Right renal pelvis (tissue), 4 donors: ENCODE measurements at places on chromosomes 7 and 10. TPM values are rescaled to one million over a fixed set of nuclear protein-coding genes. Genes with fewer than 3 reads are reported as not detected.

DNA sequence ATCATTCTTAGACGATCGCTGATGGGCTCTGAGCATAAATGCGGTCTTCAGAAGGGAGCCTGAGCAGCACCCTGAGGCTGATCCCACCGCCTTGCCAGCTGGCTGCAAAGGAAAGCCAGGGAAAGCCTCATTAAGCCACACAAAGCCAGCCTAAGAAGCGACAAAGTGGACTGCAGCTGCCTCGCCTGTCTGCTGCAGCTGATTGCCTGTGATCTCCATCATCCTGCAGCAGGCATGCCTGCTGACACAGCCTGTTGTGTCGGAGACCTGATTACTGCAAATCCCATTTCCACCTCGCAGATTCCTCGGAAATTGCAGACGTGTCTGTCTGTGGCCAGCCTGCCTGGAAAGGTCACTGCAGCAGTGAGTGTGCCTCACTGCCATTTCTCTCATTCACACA, 1087.0 kb upstream of the AUTS2 start:
- no peak for DNase-seq

GRCh38 chr10:58278962-58279307, 10.0 kb downstream of the CISD1 start:
- DNase-seq, result no peak

GRCh38 chr10:5944389-5945189, 32.8 kb downstream of the IL15RA start:
- DNase-seq, result peak; percentile 87

GRCh38 chr7:8938044-8938805, 504.8 kb downstream of the NXPH1 start:
- DNase-seq, result no peak

The DNAJC30 gene
- polyA plus RNA-seq, result 11.7 TPM

DNA sequence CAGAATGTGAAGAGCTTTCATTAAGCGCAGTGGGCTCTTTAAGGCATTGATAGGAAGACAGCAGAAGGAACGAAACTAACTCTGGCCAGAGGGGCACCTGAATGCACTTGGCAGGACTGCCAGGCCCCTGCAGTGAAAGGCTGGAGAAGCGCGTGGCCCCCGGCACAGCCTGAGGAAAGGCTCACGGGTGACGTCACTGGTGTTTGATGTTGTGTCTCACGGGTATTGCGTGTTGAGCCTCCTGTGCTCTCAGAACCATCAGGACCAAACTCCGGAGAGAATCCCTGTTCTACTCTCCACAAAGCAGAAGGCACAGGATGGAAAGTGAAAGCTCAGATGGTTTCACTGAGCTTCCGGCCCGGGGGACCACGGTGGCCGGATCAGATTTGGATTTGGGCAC, 515.8 kb upstream of the FOXK1 start:
- DNase-seq, result no peak

The CHN2 gene
- polyA plus RNA-seq, result 20.8 TPM

DNA sequence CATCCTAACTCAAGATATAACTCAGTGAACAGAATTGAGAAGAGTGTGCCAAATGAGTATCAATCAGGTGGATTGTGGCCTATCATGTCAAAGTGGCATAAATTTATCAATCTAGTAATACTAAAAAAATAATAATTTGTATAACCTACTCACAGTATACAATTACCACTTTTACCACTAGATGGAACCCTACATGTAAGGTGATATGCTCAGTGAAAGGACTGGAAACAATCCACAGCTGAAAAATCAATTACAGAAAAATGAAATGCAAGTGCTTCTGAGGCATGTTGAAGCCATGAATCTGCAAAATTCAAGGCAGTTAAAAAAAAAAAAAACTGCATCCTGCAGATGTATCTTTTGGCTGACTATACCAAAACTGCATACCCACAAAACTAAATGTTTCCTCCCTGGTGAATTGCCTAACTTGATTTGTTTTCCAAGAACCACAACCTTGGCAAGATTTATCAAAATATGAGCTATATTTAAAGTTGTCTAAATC, 13.9 kb downstream of the ARHGAP19 start:
- peak; percentile 51 for DNase-seq

DNA sequence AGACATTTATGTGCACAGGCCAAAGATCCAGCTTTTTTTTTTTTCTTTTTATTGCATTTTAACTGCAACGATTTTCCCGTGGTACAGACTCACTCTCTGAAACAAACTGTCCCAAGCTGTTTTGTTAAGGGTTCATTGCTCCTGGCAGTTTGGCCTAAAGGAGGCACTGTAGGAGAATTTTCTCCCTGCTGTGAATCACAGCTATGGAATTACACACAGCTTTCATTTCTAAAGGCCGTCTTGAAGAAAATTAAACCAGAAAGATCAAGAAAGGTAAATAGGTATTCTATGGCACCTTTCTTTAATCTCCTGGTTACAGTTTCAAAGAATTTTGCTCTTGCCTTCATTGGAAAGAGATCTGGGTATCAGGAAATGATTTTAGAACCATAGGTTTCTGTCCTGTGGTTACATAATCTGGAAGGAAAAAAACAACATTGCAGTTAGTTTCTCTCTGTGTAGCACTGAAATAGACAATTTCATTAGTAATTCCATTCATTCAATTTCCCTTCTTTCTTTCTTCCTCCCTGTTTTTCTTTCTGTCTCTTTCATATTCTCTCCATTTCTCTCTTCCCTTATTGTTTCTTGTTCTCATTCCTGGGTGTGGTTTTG, 51.2 kb downstream of the PDK4 start:
- peak; percentile 54 for DNase-seq

DNA sequence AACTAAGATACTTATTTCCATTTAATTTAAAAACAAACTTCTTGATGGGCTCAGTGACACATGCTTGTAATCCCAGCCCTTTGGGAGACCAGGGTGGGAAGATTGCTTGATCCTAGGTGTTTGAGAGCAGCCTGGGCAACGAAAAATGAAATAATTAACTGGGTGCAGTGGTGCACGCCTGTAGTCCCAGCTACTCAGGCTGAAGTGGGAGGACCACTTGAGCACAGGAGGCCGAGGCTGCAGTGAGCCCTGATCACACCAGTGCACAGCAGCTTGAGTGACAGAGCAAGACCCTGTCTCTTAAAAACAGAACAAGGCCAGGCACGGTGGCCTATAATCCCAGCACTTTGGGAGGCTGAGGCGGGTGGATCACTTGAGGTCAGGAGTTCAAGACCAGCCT, 37.4 kb downstream of the AVL9 start:
- DNase-seq, result no peak

DNA sequence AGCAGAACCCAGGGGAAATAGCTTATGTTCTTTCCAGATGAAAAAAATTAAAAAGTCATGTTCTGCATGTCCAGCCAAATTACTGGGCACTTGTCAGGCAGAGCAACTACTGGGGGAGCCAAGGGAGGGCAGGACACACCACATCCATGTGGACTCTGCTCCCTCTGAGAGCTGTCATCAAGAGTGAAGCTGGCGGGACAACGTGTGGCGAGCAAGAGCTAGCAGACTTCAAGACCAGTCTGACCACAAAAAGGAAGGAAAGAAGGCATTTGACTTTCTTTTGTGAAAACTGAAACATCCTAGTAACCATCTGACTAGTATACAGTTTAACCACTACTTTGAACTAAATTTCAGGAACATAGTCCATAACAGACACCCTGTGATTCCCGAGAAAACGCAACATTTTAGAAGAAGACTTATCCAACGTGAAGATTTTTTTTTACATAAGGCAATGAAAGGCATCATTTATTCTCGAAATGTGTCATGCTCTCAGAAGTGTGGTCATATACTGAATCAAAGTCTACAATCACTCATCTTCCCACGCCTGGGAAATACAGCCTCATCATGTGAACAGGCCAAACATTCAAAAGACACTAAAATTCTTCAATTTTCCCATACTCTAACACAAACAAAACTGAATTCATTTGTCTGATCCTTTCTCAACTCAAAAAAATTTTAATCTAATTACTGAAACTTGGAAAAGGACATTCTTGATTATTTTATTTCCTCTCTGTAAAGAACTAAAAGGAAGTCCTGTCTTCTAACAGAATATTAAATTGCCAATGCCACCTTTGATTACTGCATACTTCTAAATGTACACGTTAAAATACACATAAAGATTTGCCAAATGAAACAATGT, 15.5 kb downstream of the CYTH3 start:
- no peak for DNase-seq

The ADIRF gene
- polyA plus RNA-seq, result 44.1 TPM

The IRF5 gene
- polyA plus RNA-seq, result 14.7 TPM

The LEP gene
- polyA plus RNA-seq, result 0.49 TPM

- DNase-seq, result no peak
Observed at GRCh38 chr10:76399226-76399625, 967.8 kb downstream of the LRMDA start.

The CDK14 gene
- polyA plus RNA-seq, result 36.6 TPM

DNA sequence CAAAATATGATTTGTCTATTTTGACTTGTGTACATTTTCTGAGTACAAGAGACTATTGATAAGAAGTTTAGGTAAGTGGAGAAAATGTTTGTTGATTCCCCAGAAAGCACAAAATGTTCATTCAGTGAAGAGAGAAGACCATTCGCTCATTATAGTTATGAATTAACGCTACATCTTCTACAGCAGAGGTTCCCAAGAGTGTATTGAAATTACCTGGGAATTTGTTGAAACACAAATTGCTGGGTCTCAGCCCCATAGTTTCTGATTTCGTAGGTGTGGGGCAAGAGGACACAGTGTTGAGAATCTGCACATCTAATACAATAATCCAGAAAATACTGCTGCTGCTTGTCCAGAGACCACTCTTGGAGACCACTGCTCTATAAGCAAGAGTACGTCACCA, 24.2 kb downstream of the JAZF1 start:
- no peak for DNase-seq

The FXYD4 gene
- polyA plus RNA-seq, result not detected

The GSTO2 gene
- polyA plus RNA-seq, result 33.8 TPM

GRCh38 chr7:134723892-134724291, 55.5 kb upstream of the CALD1 start:
- DNase-seq, result no peak

The FFAR4 gene
- polyA plus RNA-seq, result not detected

DNA sequence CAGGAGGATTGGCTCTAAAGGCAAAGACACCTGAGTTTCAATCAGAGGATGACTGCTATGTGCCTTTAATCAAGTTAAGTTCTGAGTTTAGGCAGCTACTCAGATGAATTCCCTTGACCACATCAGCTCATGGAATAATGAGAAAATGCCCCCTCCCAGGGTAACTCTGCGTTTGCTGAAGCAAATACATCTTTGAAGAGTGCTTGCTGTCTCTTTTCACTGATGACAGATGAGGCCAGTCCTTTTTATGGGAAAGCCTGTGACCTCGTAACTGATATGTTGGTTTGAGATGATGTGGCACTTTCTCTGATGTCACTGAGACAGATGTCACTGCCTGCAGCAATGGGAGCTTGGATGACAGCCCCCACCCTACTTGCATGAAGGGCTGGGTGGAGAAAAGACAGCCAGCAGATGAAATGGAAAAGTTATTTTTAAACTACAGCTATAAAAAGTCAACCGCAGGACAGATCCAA, 43.7 kb upstream of the DGKI start:
- DNase-seq, result no peak

The ADAM12 gene
- 17.9 TPM for polyA plus RNA-seq

DNA sequence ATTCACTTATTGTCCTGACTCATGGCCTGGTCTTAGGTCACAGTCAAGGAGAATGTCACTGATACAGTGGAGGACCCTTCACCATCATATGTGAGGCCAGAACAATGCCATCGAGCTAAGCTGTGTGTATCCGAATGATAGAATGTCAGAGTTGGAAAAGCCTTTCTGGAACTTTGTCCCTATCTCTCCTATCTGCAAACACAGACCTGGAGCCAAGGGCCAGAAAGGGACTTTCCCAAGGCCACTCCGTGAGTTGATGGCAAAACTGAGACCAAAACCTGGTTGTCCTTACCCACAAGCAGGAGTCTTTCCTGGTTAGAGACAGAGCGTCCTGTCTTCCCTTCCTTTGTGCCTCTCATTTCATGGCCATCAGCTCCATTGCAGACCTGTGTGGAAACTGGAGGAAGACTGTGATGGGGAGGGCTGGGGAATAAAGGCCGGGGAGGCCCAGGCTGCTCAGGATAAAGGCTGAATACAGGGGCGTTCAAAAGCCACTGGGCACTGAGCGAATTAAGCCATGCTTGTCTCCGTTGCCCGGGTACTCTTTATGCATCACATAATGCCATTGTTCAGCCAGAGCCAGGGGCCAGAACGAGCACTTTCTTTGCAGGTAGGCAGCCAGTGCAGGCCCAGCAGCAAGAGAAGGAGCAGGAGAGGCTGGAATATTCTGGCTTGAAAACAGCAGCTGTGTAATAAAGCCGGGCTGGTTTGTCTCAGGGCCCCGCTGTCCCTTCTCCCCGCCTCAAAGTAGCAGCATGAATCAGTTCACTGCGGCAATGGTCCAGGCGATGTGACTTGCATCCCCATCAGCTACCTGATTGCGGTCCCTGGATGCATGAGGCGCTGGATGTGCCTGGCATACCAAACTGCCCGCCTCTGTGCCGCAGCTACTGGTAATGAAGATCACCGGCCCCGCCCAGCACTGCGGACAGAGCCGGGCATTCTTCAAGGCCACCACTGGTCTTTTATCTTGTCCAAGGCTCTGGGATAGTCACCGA, 143.0 kb downstream of the RPS24 start:
- DNase-seq, result no peak

DNA sequence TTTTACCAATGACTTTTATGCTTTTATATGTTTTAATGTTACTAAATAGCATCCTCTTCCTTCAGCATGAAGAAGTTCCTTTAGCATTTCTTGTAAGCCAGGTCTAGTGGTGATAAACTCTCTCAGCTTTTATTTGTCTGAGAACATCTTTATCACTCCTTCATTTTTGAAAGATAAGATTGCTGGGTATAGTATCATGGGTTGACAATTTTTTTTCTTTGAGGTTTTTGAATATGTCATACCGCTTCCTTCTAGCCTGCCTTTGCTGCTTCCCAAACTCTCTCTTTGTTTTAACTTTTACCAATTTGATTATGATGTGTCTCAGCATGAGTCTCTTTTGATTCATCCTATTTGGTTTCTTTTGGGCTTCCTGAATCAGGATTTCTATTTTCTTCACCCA, 108.2 kb upstream of the KAT6B start:
- no peak for DNase-seq

GRCh38 chr7:45978010-45978681, 57.1 kb upstream of the IGFBP3 start:
- DNase-seq, result peak; percentile 38

DNA sequence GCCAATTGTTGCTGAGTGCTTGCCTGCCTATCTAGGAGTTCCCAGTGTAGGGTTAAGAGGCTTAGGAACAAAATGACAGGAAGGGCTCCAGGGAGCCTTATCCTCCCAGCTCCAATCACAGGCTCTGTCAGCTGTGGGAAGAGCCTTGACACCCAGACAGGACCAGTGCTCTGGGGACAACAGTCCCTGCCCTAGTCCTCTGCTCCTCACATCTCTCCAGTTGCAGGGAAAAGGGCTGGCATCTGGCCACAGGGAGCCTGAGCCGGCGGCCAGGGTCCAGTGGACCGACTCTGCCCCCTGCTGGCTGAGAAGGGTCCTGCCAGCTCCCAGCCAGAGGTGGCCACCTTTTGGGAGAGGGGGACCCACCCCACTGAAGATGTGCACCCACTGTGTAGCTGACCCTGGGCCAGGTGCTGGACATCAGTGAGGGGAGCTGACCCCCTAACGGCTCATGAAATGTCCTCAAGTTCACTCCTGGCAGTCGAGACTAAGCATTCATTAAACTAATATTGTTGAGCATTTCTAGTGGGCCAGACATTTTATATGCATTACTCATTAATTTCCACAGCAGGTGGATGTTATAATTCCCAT, 17.6 kb downstream of the DNAJB12 start:
- DNase-seq, result no peak

The CYP3A4 gene
- 0.17 TPM for polyA plus RNA-seq

- no peak for DNase-seq
Observed at GRCh38 chr7:19112274-19113001, 5.0 kb downstream of the TWIST1 start.

The SPAG6 gene
- polyA plus RNA-seq, result 0.79 TPM

- no peak for DNase-seq
Observed at GRCh38 chr7:137418841-137419240, 75.3 kb upstream of the PTN start.

The SDK1 gene
- polyA plus RNA-seq, result 6.8 TPM
